Calu3 (cell line): ENCODE measurements at places on chromosomes 1 and 21. TPM values are rescaled to one million over a fixed set of nuclear protein-coding genes. Genes with fewer than 3 reads are reported as not detected.

- H3K4me1 ChIP-seq, result no peaks in the 10 kb centered on the region
- H3K36me3 ChIP-seq, result no peaks in the 10 kb centered on the region
- H3K27ac ChIP-seq, result no peak overlapping the region
- H3K4me3 ChIP-seq, result no peak overlapping the region
Observed at GRCh38 chr1:212450331-212450881, 17.7 kb downstream of the NENF start.

MSTO1 gene
- 75.2 and 87.5 TPM in 2 replicates for total RNA-seq

DNA sequence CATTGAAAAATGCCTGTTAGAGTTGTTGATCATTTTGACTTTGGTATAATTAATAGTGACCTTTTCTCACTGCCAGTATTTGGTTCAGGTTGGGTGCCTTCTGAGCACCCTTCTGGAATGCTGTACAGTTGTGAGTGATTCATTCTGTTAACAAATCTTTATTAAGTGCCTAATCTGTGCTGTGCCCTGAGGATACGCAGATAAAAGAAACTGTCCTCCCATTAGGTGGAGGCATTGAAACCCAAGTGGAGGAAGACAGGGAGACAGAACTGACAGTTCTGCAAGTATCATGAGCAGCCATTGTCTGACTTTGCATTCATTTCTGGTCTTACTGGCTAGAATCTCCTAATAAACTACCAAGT is 76.1 kb upstream of the ZNF326 start:
- no peak overlapping the region for H3K4me3 ChIP-seq
- no peaks in the 10 kb centered on the region for H3K4me1 ChIP-seq

DNA sequence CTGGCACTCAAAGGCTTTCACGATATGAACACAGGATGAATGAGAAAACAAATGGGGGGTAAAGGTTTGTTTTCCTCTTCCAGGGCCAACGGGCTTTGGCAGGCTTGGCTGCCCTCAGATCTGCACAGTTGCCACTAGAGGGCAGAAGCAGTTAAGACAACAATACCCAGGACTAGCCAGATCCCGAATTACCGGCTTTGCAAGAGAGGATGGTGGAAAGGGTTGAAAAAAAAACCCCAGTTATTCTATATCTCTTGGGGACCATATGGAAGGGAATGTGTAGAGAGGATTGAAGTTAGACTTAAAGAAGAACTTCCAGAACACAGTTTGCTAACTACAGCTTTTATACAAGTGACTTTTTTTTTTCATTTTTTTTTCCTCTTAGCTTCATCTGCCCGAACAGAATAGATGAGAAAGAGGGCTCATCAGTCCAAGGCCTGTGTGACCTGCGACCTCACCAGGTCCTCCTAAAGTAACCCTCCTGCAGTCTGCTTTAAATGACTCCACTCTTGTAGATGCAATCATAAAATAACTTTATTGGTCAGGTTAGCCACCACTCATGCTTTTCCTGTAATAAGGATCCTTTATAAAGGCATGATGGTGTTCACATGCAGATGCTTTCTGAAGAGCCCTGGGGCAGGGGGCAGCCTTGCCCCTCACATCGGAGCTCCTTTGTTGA is 10.7 kb downstream of the FMOD start:
- no peak overlapping the region for H3K4me3 ChIP-seq
- peak; percentile 77 for DNase-seq
- no peak overlapping the region for H3K27ac ChIP-seq
- H3K36me3 ChIP-seq, result peaks cover 5% of the 10 kb centered on the region

DNA sequence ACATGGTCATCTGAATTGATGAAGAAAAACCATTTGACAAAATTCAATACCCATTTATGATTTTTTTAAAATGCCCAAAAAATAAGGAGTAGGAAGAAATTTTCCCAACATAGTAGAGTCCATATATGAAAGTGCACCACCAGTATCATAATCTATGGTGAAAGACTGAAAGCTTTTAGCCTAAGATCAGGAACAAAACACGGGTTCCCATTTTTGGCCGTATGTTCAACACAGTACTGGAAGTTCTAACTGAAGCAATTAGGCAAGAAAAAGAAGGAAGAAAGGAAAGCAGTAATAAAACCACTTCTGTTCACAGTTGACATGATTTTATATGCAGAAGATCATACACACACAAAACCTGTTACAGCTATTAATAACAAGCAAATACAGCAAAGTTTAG is 227.8 kb upstream of the RAB4A start:
- no peak for DNase-seq
- H3K27me3 ChIP-seq, result no peaks in the 10 kb centered on the region
- no peak overlapping the region for H3K4me3 ChIP-seq
- no peak overlapping the region for H3K27ac ChIP-seq

- no peak overlapping the region for H3K27ac ChIP-seq
- H3K36me3 ChIP-seq, result peaks cover 7% of the 10 kb centered on the region
- peaks cover 22% of the 10 kb centered on the region for H3K4me1 ChIP-seq
- no peak for DNase-seq
- H3K27me3 ChIP-seq, result no peaks in the 10 kb centered on the region
Observed at GRCh38 chr1:17185485-17185860, 19.5 kb upstream of the PADI1 start.

GRCh38 chr1:196933531-196934189 is 9.9 kb upstream of the CFHR2 start:
- H3K27ac ChIP-seq, result no peak overlapping the region
- no peak overlapping the region for H3K4me3 ChIP-seq
- no peaks in the 10 kb centered on the region for H3K4me1 ChIP-seq
- no peak for DNase-seq
- H3K36me3 ChIP-seq, result no peaks in the 10 kb centered on the region

DNA sequence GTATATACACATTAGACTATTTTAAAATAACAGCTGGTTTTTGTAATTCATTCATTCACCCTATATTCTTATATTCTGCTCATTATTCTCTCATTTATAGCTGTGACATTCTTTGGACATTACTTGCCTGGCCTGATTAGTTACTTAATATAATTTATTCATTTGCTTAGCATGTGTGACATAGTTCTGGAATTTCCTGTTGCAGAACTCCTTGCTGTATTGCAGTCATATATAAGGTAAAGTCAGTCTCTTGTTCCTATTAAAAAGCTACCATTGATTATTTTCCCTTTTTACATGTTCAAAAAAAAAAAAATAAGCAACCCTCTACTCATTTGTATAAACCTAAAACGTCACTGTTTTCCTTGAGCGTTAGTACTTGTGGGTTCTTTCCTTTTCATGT is 23.9 kb downstream of the GNAT2 start:
- H3K4me3 ChIP-seq, result peak overlapping the region; percentile 17
- no peak for DNase-seq
- H3K27me3 ChIP-seq, result no peaks in the 10 kb centered on the region
- peaks cover 11% of the 10 kb centered on the region for H3K4me1 ChIP-seq

DNA sequence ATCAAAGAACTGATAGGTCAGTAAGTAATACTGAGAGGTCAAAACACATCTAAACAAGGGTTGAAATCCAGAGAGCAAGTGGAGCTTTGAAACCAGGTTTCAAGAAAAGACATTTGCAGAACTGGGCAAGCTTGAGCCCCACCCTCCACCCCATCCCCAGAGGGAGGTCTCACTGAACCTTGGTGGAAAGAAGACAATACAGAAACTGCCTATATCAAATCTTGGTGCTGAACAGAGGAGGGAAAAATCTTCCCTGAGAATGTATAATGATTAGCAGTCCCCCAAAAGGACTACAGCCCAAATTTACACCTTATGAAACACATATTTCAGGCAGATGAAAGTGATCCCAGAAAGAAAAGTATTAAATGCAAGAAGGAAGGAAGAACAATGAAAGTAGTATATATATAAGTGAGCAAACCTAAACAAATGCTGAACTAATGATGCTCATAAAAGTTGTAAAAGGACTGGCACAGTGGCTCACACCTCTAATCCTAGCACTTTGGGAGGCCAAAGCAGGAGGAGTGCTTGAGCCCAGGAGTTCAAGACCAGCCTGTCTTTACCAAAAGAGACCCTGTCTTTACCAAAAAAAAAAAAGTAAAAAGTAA is 12.4 kb downstream of the ZBTB17 start:
- peaks cover 5% of the 10 kb centered on the region for H3K36me3 ChIP-seq
- no peak for DNase-seq
- H3K4me3 ChIP-seq, result no peak overlapping the region
- peaks cover 17% of the 10 kb centered on the region for H3K4me1 ChIP-seq

GRCh38 chr1:104132382-104132973 is 382.8 kb downstream of the AMY1C start:
- no peak overlapping the region for H3K4me3 ChIP-seq
- peak; percentile 8 for DNase-seq
- H3K4me1 ChIP-seq, result no peaks in the 10 kb centered on the region
- no peaks in the 10 kb centered on the region for H3K36me3 ChIP-seq

- H3K4me1 ChIP-seq, result no peaks in the 10 kb centered on the region
- H3K36me3 ChIP-seq, result no peaks in the 10 kb centered on the region
- H3K4me3 ChIP-seq, result no peak overlapping the region
- no peak for DNase-seq
- H3K27ac ChIP-seq, result no peak overlapping the region
Observed at GRCh38 chr1:221687836-221688487, 53.9 kb downstream of the DUSP10 start.

CTBS gene
- 18.2 and 20.3 TPM in 2 replicates for total RNA-seq

- H3K4me3 ChIP-seq, result no peak overlapping the region
- no peaks in the 10 kb centered on the region for H3K36me3 ChIP-seq
- DNase-seq, result no peak
Observed at GRCh38 chr1:176837708-176838107, 326.8 kb downstream of the ASTN1 start.

DISC1 gene
- total RNA-seq, result 6.6 and 9.8 TPM in 2 replicates

SPRR2D gene
- total RNA-seq, result not detected in 2 replicates

GRCh38 chr1:198754670-198755069 is 115.8 kb downstream of the PTPRC start:
- H3K27me3 ChIP-seq, result no peaks in the 10 kb centered on the region
- no peak overlapping the region for H3K4me3 ChIP-seq
- no peaks in the 10 kb centered on the region for H3K4me1 ChIP-seq
- H3K27ac ChIP-seq, result no peak overlapping the region

DNA sequence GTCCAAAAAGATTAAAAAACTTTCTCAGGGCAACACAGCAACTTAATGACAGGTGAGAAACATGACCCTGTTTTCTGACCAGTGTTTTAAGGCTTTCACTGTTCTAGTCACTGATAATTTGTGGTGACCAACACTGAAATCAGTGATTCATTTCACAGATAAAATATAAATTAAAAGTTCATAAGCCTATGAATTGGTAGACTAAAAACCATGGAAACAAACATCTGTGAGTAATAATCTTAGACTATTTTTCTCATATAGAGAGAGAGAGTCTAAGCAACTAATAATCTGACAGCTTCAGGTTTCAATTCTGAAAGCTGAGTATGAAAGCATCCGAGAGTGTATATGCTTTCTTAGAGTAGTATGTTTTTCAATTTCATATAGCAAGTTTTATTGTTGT is 536.9 kb downstream of the ADGRL2 start:
- no peak for DNase-seq
- no peaks in the 10 kb centered on the region for H3K27me3 ChIP-seq
- H3K27ac ChIP-seq, result no peak overlapping the region

- H3K4me1 ChIP-seq, result no peaks in the 10 kb centered on the region
- H3K27ac ChIP-seq, result no peak overlapping the region
- H3K27me3 ChIP-seq, result peaks cover 42% of the 10 kb centered on the region
- H3K4me3 ChIP-seq, result no peak overlapping the region
- H3K36me3 ChIP-seq, result peaks cover 5% of the 10 kb centered on the region
Observed at GRCh38 chr1:12811409-12811784, 19.8 kb downstream of the PRAMEF11 start.

GRCh38 chr1:45567911-45568310 is 15.9 kb upstream of the NASP start:
- H3K4me3 ChIP-seq, result no peak overlapping the region
- H3K27me3 ChIP-seq, result no peaks in the 10 kb centered on the region
- no peak overlapping the region for H3K27ac ChIP-seq
- no peak for DNase-seq
- peaks cover 34% of the 10 kb centered on the region for H3K36me3 ChIP-seq

DNA sequence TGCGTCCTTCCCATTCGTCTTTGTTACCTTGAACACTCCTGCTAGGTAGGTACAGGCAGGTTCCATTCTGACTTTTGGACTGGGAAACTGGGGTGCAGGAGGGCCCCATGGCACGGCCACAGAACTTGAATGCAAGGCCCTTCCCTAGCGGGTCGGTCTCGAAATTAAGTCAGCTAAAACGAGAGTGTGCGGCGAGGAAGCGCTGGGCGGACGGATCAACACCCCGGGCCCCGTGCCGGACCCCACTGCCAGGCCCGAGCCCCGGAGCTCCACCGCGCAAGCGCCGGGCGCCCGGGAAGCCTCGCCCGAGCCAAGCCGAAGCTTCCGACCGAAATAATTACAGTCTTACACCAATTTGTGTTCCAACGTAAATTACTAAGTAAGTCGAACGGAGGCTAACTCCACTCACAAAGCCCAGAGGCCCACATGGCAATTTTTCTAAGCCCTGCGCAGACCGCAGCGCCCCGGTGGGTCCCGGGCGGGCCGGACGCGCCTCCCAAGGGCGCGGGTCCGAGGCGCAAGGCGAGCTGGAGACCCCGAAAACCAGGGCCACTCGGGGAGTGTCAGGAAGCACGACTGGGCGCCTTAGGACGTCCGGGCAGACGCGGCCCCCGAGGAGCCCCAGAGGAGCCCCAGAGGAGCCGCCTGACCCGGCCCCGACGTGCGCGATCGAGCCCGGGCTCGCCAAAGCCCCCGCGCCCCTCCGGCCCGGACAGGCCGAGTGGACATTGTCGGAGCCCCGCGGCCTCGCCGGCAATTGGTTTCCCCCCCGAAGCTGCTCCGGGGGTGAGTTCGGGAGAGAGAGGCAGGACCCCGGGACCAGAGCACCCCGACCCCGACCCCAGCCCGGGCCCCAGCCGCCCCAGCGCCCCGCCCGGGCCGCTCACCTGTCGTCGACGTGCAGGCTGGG is 624 bp downstream of the RIPK4 start:
- no peak for DNase-seq
- peaks cover 75% of the 10 kb centered on the region for H3K36me3 ChIP-seq
- H3K4me3 ChIP-seq, result peak overlapping the region; percentile 76
- no peaks in the 10 kb centered on the region for H3K27me3 ChIP-seq

GRCh38 chr1:228108055-228108690 is 926 bp downstream of the MRPL55 start:
- DNase-seq, result no peak
- no peaks in the 10 kb centered on the region for H3K27me3 ChIP-seq
- H3K27ac ChIP-seq, result peak overlapping the region; percentile 86
- H3K4me1 ChIP-seq, result peaks cover 34% of the 10 kb centered on the region
- peaks cover 68% of the 10 kb centered on the region for H3K36me3 ChIP-seq

DNA sequence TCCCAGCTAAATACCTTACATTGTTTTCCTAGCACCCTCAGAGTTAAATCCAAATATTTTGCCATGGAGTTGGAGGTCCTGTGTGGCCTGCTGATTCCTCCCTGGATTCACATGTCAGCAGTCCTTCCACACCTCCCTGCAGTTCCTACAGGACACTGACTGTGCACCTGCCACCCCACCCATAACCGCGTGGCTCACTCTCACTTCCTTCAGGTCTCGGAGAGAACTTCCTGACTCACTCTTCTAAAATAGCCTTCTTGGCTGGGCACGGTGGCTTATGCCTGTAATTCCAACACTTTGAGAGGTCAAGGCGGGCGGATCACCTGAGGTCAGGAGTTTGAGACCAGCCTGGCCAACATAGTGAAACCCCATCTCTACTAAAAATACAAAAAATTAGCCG is 8.4 kb upstream of the CAMTA1 start:
- no peak overlapping the region for H3K4me3 ChIP-seq
- H3K27me3 ChIP-seq, result no peaks in the 10 kb centered on the region
- no peaks in the 10 kb centered on the region for H3K4me1 ChIP-seq
- no peak overlapping the region for H3K27ac ChIP-seq
- DNase-seq, result no peak
